ENCODE measurements at places on chromosomes 2 and 18.

GRCh38 chr18:4077721-4078120 is 377.4 kb downstream of the DLGAP1 start:
- DNase-seq: no peak

GRCh38 chr18:49431165-49431962 is 29.1 kb downstream of the DYM start:
- DNase-seq: no peak

GRCh38 chr2:130911482-130911881 is 74.8 kb downstream of the ARHGEF4 start:
- DNase-seq: no peak

GRCh38 chr2:236752096-236752495 is 182.5 kb downstream of the ACKR3 start:
- DNase-seq: peak; percentile 35

- DNase-seq: no peak
Observed at GRCh38 chr18:51132256-51132935, 65.1 kb downstream of the MEX3C start.

DNA sequence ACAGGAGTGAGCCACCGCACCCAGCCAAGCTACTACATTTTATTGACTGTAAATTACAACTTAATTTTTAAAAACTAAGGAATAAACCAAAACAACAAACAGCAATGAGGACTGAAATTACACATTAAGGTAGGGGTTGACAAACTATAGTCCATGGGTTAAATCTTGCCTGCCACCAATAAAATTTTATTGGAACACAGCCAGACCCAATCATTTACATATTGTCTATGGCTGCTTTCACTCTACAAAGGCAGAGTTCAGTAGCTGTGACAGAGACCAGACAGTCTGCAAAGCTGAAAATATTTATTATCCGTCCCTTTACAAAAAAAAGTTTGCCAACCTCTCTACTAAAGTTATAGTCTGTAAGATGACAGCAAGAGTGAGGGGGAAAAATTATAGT is 24.3 kb upstream of the UGP2 start:
- no peak for DNase-seq

GRCh38 chr18:22932885-22933205 is 283 bp upstream of the RBBP8 start:
- DNase-seq: no peak

DNA sequence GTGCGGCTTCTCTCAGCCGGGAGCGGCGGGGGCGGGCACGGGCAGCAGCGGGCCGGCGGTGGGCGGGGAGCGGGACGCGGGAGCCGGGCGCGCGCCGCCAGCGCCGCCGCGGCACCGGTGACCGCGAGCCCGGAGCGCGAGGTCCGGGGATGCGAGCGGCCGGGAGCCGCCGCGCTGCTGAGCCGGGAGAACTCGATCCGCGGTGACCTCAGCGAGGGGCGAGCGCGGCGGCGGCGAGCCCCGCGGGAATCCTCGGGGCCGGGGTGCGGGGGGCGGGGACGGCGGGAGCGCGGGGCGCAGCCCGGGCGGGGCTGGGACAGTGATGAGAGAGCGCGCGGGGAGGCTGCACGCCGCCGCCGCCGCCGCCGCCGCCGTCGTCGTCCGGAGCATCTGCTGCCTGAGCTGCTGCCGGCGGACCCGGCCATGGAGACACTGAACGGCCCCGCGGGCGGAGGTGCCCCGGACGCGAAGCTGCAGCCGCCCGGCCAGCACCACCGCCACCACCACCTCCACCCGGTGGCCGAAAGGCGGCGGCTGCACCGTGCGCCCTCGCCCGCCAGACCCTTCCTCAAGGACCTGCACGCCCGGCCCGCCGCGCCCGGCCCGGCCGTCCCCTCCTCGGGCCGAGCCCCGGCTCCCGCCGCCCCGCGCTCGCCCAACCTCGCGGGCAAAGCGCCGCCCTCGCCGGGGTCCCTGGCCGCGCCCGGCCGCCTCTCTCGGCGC is at the start of gene MTCL1:
MTCL1 (plus strand) TSS at position 319 of the 723 bp plus-strand sequence; CDS start at position 424, 105 bp downstream.
- DNase-seq: peak; percentile 60

GRCh38 chr18:76720683-76721082 is 101.7 kb upstream of the ZNF236 start:
- DNase-seq: no peak

GRCh38 chr2:143686585-143687164 is 557.5 kb downstream of the ARHGAP15 start:
- peak; percentile 23 for DNase-seq

DNA sequence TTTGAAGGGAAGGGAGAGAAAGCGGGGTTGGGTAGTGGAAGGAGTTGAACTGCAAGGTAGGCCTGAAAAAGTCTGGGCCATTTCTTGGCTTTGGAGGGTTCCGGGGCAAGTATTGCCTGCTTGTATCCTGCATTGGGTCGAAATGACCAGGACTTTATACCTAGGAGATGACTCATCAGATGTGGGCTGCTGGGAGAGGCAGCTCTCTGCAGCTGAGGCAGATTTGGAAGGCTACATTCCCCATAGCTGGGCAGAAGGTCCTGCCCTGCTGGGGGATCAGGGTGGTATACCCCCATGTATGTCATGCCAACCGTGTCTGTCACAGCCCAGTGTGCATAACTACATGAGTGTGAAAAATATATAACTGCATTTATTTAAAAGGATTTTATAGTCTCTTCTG is 171.8 kb upstream of the SPRED2 start:
- no peak for DNase-seq

DNA sequence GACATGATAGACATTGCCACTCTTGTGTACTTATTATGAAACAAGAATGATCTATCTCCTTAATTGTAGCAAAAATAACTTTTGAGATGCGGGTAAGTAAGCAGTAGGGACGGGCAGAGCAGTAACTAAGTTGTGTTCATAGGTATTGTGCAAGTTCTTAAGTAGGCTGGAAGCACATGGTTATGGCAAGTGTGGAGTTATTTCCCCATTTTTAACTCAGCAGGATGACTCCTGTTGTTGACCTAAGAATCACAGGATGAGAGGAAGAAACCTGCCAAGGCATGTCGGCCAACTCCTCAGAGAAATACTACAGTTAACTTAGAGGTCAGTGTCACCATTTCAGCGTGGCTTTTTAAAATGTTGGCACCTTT is 51.1 kb upstream of the FN1 start:
- DNase-seq: no peak

DNA sequence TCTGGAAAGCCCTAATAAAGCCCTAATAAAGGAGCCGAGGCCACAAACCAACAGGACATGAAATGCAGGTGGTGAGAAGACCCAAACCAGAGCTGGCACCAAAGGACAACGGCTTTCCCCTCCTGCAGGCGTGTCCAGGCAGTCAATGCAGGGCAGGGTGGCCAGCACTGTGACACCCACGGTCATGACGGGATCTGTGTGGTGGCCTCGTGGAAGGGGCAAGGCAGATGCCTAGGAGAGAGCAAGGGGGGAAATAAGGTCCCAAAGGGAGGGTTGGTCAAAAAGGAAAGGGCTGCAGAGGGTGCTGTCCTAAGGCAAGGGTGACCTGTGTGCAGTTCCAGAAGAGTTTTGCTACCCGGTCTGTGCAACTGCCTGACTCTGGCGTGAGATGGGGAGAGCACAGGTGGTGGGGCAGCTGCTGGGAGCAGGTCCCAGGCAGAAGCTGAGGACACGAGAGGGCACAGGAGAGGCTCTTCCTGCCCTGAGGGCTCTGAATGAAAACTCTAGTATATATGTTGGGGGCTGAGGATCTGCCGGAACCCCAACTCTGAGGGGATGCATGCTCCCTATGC is 156.7 kb downstream of the TPO start:
- no peak for DNase-seq

DNA sequence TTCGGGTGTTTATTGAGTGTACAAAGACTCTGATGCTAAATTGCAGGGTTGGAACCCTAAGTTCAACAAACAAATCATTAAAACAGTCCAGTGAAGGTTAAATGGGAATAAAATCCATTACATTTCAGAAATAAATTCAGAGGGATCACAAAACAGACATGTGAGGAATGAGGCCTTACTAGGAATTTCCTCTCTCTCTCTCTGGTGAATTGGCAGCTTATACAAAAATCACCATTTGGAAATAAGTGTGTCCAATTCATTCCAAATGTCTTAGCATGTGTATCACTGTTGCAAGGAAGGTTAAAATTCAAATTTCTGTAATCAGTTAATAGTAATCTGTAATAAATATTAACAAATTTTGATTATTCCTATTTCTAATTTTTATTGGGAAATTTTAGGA is 228.6 kb upstream of the PXDN start:
- DNase-seq: peak; percentile 23

DNA sequence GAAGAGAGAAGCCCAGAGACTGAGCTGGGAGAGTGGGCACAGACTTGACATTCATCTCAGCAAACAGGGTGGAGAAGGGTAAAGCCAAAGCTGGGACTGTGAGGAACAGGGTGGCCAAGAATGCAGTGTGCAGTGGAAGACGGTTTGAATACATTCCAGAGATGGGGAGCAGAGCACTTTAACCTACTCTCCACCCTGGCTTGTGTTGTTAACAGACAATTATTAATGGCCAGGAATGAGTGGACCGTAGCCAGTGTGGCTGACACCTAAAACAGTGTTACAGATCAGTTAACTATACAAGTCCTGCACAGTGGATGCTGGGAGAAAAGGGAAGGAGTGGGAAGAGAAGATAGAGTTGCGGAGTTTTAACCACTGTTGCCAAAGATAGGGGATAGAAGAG is 7.4 kb upstream of the NAB1 start:
- no peak for DNase-seq

GRCh38 chr2:176103194-176103593 is 3.6 kb downstream of the HOXD12 start:
- DNase-seq: no peak

DNA sequence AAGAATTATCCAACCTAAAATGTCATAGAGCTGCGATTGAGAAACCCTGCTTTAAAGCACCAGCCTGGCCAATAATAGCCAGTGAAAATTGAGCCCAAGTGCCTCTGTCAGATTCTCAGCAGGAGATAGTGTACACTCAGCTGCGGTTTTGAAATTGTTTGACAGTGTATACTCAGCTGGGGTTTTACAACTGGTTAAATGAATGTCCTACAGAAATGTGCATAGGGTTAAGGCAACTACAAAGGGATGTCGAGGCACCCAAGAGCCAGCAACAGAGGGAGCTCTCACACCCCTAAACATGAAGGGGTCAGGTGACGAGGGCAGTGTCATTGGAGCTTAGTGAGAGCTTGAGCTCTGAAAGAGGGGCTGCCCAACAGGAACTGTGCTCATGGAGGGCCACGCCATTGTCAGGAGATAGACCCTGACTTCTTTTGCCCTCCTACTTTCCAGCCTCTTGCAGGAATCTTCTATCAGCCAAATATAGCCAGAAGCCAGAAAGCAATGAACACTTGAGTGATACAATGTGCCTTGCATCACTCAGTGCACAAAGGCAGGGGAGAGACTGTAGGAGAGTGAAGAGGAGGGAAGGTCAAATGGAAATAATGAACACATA is 15.1 kb downstream of the ACTG2 start:
- DNase-seq: peak; percentile 23

GRCh38 chr2:39033980-39034379 is 86.9 kb downstream of the SOS1 start:
- no peak for DNase-seq

DNA sequence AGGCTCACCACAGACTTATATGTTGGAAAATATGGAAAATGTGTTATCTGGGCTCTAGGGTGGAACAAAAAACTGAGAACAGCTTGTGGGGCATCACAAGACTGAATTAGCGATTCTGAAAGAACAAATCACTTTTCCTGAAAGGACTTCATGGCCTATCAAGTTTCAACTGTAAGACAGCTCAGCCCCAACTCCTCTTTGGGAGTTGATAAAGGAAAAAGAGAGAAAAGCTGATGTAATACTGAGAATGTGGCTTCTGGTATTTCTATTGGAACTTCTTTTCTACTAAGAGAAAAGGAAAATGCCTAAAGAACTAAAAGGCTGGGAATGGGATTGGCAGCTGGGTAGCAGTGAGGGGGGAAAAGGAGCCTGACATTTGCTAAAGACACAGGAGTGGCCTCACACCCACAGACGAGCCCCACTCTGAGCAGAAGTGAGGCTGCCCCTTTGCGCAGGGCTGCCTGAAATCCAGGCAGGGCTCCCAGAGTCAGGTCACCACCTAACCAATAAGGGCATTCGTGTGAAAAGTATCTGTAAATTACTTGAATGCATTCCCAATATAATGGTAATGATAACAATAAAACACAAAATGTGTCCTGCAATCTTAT is 75.6 kb downstream of the LRP2 start:
- no peak for DNase-seq

DNA sequence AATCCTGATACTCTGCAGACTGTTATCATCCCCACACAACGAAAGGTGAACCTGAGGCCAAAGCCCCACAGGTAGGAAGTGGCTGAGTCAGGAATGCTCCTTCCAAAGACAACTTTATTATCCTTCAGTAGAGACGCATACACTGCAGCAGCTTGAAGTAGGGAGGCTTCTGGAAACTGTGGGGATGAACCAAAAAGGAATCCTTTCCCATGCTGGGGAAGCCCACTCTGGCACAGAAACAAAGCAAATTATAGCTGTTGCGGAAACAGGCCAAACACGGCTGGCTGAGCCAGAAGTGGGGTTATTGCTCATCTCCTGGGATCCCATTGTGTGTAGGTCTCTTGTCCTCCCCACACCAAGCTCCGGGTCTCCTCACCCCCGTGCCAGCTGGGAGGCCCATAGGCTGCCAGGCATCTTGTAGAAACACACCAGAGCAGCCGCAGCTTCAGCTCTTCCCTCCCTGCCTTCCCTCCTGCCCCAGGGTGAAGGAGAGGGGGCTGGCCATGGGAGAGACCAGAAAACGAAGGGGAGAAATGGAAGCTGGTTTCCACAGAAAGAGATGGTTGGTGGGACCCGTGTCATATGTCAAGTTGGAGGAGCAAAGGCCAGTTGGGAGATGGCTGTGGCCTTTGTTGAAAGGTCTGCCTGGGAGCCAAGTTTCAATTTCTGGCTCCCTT is 176.9 kb upstream of the NABP1 start:
- no peak for DNase-seq

DNA sequence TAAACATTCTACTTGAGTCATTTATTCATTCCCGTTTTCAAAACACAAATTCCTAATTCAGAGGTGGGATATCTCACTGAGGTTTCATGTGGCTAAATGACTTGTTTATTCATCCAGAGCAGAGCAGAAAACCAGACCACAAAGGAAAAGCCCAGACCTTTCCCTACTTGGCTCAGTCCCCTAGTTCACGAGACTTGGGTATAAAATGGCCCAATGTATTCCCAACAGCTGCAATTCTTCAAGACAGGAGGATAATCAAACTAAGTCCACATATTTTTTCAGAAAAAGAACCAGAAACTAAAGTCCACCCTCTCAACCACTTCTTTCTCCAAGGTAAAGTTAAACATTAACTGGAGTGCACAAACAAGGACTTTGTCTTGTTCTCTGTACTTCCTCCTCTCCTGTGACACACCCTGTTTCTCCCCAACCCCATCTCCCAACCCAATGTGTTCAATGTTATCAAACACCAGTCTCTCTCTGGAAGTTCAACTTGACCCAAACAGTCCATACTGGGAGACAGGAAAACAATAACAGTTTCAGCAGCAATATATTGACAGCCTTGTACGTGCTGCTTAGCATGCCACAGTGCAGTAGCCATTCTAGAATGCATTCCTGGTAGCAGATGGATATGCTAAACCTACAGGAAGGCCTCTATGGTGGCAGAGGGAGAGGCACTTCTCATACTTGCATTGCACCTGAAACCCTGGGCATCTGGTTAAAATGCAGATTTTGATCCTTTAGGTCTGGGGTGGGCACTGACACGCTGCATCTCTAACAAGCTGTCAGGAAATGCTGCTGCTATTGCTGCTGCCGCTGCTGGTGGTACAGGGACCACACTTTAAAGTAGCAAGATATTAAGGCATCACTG is 110.7 kb downstream of the INO80D start:
- DNase-seq: no peak

Data from G401 (cell line).